ENCODE measurements at places on chromosomes 11 and 22.

DNA sequence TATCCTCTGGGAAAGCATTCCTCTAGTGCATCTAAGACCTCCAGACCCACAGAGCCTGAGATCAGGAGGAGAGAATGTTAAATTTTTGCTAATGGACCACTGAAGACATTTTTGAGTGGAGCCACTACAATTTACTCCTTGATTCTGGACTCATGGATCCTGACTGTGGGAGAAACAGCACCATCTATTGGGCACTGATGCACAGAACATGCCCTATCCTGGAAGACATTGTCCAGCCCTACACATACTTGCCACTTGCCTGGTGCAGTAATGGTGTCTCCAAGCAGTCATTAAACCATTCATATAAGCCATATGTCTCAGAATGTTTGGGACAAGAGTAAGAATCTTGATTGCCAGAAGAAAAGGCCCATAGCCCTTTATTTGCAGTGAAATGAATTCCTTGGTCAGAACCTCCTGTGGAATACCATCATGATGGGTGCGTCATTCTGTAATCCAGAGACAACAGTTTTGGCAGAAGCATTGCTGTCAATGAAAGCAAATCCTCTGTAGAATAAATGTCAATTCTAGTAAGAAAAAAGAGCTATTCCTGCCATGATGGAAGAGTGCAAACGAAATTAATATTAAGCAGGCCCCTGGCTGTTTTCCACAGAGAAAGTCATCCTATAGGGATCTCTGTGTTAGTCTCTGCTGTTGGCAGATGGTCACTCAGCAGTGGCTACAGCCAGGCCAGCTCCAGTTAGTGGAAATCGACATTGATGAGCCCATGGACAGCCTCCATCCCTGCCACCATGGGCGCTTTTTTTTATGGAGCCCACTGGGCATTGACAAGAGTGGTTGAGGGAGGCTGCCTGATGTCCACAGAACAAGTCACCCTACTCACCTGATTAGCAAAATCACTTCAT, 43.5 kb downstream of the GGTLC2 start:
- DNase-seq = peak; percentile 9

GRCh38 chr11:103870821-103871309, 165.6 kb upstream of the DDI1 start:
- peak; percentile 1 for DNase-seq

DNA sequence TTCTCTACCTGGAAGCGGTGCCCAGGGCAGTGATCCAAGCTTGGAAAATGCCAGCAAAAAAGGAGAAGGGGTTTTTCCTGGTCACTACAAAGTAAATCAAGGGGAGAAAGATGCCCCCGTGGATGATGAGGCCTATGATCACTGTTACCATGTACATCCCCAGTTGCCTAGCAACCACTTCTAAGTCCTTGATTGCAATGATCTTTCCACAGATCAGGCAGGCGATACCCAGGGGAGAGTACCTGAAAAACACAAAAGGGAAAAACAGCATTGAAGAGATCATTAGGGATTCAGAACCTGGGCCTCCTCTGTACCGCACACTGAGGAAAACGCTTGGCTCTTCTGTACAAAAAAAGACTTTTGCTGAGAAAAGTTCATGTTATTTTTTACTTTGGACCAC, 127.1 kb downstream of the SLC1A2 start:
- DNase-seq = no peak

DNA sequence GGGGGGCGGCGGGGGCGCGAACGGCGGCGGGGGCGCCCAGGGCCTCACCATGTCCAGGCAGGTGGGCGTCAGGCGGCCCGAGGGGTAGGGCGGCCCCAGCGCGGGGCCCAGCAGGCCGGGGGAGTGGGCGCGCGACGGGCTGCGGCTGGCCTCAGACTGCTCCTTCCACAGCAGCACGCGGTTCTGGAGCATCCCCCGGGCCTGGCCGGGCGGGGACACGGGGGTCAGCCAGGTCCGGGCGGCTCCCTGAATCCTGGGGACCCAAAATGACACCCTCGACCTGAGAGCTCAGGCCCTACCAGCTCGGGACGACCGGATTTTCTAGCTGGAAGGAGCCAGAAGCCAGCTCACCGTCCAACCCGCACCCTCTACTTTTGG, 5.5 kb upstream of the SLC16A8 start:
- no peak for DNase-seq

DNA sequence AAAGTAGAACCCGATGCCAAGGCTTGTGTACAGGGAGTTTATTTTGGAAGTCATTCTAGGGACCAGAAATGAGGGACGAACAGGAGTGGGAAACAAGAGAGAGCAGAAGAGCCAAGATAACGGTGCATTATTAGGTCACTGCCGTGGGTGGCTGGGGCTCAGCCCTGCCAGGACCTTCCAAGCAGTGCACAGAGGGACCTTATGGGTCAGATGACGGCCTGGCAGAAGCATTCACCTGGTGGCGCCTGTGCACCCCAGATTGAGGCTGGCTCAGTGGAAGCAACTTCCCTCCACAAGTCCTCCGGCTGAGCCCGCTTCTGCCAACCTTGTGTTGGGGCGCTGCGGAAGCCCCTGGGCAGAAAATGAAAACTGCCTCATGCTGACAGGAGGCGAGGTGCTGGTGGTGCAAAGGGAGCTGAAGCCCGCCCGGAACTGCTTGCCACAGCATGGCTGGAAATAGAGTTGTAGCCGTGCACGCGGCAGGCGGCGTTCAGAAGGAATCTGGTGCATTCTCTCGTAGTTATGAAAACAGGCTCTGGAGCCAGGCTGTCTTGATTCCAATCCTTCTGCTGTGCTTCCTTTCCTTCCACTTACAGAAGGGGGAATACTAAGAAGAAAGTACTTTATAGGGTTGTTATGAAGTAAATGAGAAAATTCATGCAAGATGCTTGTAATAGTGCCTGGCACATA, 22.2 kb upstream of the TP53I11 start:
- DNase-seq = no peak
